ENCODE measurements at places on chromosomes 16 and 17. TPM values are rescaled to one million over a fixed set of nuclear protein-coding genes. Genes with fewer than 3 reads are reported as not detected.

MRM1 gene
- 43.5 TPM for total RNA-seq

CYGB gene
- total RNA-seq, result not detected

EPN3 gene
- total RNA-seq, result 45.1 TPM

CX3CL1 gene
- total RNA-seq, result 41.4 TPM

KCNH4 gene
- not detected for total RNA-seq

TBC1D3H gene
- total RNA-seq, result not detected

KCNG4 gene
- not detected for total RNA-seq

CA5A gene
- not detected for total RNA-seq

XYLT1 gene
- total RNA-seq, result 8.0 TPM
